ENCODE measurements at places on chromosomes 7 and 10. TPM values are rescaled to one million over a fixed set of nuclear protein-coding genes. Genes with fewer than 3 reads are reported as not detected.

The LRRTM3 gene
- not detected for total RNA-seq

The CAMK2B gene
- not detected for total RNA-seq

The PIK3CG gene
- total RNA-seq = not detected

The STK31 gene
- under 0.01 TPM for total RNA-seq

DNA sequence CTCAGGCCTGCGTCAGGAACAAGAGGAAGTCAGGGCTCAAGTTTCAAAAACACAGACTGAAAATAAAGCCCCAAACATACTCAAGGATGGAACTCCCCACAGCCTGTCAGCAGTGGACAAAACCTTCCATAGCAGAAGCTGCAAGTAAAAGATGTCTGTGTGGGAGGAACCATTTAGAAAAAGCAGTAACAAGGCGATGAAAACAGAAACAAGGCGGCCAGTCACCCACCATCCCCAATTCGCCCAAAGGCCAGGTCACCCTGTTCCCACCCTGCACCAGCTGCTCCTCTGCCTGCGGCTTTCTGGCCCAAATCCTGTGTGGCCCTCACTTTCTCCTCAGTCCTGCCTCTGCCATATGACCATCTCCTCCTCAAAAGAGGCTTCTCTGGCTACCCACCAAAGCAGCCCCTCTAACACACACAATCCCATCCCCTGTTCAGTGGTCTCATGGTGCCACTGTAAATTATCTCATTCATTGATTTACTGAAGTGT is 27.8 kb downstream of the KCNMA1 start:
- H3K4me1 ChIP-seq = peaks cover 14% of the 10 kb centered on the region
- no peak overlapping the region for H3K4me3 ChIP-seq
- H3K36me3 ChIP-seq = no peaks in the 10 kb centered on the region
- no peak for DNase-seq

DNA sequence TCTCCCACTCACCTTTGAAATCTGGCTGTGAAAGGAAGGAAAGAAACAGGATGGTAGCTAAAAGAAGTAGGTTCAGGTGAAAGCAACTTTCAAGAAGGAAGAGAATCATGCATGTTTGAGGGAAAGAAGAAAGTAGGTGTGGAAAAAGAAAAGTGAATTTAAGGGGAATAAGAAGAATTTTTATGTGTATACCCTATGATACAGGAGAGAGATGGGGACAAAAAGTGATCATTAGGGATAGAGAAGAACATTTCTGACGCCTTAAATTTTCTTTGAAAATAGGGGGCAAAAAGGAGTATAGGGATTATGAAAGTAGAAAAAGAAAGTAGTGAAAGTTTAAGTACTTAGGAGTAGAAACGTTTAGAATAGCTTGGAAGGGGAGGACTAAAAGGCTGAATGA is 15.2 kb downstream of the KRIT1 start:
- no peaks in the 10 kb centered on the region for H3K27me3 ChIP-seq
- no peak for DNase-seq
- peaks cover 55% of the 10 kb centered on the region for H3K36me3 ChIP-seq

DNA sequence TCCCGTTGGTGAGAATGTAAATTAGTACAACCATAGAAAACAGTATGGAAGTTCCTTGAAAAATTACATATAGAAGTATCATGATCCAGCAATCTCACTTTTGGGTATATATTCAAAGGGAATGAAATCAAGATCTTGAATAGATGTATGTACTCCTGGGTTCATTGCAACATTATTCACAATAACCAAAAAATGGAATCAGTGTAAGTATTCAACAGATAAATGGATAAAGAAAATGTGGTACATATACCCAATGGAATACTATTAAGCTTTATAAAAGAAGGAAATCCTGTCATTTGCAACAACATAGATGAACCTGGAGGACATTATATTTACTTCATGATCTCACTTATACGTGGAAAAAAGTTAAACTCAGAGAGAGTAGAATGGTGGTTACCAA is 86.8 kb downstream of the TRIM24 start:
- H3K27me3 ChIP-seq = no peaks in the 10 kb centered on the region
- no peak overlapping the region for H3K27ac ChIP-seq
- no peaks in the 10 kb centered on the region for H3K4me1 ChIP-seq
- no peak for DNase-seq
- H3K4me3 ChIP-seq = no peak overlapping the region
- peaks cover 6% of the 10 kb centered on the region for H3K36me3 ChIP-seq

- H3K27ac ChIP-seq = no peak overlapping the region
- no peak overlapping the region for H3K4me3 ChIP-seq
- DNase-seq = no peak
- H3K4me1 ChIP-seq = no peaks in the 10 kb centered on the region
- H3K27me3 ChIP-seq = no peaks in the 10 kb centered on the region
Observed at GRCh38 chr10:123552760-123553554, 113.2 kb upstream of the GPR26 start.

DNA sequence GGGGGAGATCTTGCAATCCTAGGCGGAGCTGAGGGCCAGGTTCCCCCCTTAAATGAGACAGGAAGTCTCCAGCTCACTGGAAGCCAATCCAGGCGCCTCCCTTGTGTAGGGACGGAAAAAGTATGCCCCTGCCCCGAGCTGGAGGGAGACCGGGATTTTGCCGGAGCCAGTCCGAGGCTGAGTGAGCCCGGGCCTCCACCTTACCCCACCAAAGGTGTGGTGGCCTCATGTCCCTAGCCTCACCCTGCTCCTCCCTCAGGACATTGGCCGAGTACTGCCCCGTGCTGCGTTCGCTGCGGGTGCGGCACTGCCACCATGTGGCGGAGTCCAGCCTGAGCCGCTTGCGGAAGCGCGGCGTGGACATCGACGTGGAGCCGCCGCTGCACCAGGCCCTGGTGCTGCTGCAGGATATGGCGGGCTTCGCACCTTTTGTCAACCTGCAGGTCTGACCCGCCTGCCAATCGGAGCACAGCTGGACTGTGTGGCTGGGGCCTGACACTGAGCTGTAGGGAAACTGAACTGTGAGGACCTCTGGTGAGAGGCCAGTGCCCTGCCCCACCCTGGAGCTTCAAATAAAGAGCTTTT is 2.0 kb downstream of the FBXL15 start:
- H3K27ac ChIP-seq = no peak overlapping the region
- H3K4me1 ChIP-seq = peaks cover 29% of the 10 kb centered on the region
- H3K36me3 ChIP-seq = peaks cover 10% of the 10 kb centered on the region
- peaks cover 12% of the 10 kb centered on the region for H3K27me3 ChIP-seq

DNA sequence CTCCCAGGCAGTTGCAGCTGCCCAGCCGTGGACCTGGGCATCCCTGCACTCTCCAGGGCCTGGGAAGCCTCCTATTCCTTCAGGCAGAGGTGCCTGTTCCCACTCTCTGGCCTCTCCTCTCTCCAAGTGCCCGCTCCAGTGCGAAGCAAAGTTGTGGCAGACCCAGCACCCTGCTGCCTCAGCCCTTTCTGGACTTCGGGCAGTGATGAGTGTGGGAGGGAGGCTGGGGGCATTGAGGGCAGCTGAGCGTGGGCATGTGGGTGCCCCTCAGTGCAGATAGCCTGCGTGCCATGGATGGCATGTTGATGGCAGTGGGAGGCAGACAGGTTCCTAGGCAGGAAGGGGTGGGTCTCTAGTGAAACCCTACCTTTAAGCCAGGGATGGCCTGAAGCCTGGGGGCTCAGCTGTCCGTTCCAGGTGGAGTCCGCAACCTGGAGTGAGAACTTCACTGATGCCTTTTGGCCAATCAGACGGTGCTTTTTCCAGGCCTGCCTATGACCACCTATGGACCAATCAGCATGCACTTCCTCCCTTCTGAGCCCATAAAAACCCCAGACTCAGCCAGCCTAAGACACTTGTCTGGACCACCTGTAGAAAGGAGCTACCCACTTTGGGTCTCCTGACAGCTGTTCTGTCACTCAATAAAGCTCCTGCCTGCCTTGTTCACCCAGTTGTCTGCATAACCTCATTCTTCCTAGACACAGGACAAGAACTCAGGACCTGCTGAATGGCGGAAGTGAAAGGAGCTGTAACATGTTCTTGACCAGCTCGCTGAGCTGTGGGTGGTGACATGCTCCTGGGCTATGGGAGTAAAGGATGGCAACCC is 26.1 kb downstream of the SVIL start:
- H3K27ac ChIP-seq = no peak overlapping the region
- no peak overlapping the region for H3K4me3 ChIP-seq
- DNase-seq = no peak
- peaks cover 3% of the 10 kb centered on the region for H3K4me1 ChIP-seq
- H3K27me3 ChIP-seq = no peaks in the 10 kb centered on the region

DNA sequence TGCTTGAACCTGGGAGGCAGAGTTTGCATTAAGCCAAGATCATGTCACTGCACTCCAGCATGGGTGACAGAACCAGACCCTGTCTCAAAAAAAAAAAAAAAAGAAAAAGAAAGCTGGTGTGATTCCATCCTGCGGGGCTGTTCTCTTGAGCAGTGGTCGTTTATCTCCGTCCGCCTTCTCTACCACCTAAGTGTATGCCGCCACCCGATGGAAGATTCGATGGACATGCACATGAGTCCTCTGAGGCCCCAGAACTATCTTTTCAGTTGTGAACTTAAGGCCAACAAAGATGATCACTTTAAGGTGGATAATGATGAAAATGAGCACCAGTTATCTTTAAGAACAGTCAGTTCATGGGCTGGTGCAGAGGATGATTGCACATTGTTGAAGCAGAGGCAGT is 65.7 kb downstream of the ABRAXAS2 start:
- no peaks in the 10 kb centered on the region for H3K27me3 ChIP-seq
- no peak for DNase-seq

DNA sequence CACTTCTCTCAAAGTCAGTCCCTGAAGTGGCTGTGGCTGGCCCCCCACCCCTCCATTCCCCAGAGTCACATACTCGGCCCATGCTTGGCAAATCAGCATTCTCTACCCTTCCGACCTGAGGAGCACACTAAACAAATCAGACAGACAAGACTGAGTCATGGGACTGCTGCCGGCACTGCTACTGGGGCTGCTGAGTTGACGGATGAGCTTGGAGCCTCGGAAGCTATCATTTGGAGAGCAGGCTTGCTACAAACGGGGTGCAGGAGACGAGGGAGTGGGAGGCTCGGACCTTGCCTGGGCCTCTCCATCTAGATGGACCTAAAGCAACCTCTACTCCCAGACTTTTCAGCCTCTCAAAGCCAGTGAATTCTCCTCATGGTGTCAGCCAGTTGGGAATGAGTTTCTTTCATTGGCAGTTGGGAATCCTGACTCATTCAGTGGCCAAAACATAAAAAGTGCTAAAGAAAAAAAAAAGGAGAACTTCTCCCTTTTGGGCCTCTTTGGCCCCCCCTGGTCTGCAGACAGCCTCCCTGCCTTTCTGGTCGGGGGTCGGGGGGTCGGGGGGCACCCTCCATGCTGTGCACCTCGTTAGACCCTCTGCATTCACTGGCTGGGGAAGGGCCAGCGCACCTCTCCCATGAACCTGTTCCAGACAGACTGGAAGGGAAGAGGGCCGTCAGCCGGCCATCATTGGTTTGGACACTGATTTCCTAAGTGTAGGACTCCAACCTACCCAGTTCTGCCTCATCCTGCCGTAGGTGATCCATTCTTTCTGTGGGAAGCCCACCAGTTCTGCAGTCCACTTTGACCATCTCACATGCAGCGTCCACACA is 52.3 kb upstream of the COL13A1 start:
- peak; percentile 87 for DNase-seq
- H3K36me3 ChIP-seq = no peaks in the 10 kb centered on the region
- peaks cover 22% of the 10 kb centered on the region for H3K27me3 ChIP-seq
- no peak overlapping the region for H3K4me3 ChIP-seq
- no peak overlapping the region for H3K27ac ChIP-seq

DNA sequence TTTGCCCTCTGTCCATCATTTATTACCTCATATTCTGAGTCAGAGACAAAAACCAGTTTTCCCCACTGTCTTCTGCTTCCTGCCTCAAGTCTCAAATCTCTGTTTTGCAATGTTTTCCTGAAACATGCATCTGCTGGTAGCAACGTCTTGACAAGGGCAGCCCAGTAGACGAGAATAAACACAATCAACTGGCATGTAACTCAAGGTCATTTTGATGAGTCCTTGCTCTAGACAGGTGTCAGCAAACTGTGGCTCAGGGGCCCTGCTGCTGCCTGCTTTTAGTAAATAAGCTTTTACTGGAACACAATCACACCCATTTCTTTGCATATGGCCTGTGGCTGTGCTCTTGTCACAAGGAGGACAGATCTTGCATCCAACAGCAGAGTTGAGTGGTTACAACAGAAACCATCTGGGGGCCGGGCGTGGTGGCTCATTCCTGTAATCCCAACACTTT is 59.8 kb downstream of the ITIH5 start:
- H3K4me1 ChIP-seq = no peaks in the 10 kb centered on the region
- no peak for DNase-seq
- no peaks in the 10 kb centered on the region for H3K36me3 ChIP-seq
- no peaks in the 10 kb centered on the region for H3K27me3 ChIP-seq
- H3K4me3 ChIP-seq = no peak overlapping the region

- no peak overlapping the region for H3K4me3 ChIP-seq
- no peaks in the 10 kb centered on the region for H3K27me3 ChIP-seq
- no peak overlapping the region for H3K27ac ChIP-seq
- H3K36me3 ChIP-seq = no peaks in the 10 kb centered on the region
- H3K4me1 ChIP-seq = no peaks in the 10 kb centered on the region
- DNase-seq = no peak
Observed at GRCh38 chr7:26485367-26485934, 193.8 kb downstream of the SNX10 start.

DNA sequence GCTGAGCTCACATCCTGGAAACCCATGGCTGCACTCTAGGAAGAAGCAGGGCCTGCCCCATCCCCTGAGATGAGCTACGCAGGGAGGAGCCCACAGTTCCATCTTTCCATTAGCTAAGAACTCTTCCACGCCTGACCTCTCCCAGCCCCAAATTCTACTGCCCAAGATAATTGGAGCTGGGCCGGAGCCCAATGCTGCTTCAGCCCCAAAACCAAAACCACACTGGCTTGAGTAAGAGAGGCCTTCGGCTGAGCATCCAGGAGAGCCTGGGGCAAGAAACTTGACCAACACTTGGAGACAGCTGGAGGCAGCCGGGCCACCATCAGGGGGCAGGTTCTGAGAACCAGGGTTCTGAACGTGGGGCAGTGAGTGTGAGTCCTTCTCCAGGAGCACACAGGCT is 116.1 kb upstream of the ZMIZ1 start:
- peak; percentile 95 for DNase-seq
- peaks cover 31% of the 10 kb centered on the region for H3K4me1 ChIP-seq
- H3K4me3 ChIP-seq = no peak overlapping the region

DNA sequence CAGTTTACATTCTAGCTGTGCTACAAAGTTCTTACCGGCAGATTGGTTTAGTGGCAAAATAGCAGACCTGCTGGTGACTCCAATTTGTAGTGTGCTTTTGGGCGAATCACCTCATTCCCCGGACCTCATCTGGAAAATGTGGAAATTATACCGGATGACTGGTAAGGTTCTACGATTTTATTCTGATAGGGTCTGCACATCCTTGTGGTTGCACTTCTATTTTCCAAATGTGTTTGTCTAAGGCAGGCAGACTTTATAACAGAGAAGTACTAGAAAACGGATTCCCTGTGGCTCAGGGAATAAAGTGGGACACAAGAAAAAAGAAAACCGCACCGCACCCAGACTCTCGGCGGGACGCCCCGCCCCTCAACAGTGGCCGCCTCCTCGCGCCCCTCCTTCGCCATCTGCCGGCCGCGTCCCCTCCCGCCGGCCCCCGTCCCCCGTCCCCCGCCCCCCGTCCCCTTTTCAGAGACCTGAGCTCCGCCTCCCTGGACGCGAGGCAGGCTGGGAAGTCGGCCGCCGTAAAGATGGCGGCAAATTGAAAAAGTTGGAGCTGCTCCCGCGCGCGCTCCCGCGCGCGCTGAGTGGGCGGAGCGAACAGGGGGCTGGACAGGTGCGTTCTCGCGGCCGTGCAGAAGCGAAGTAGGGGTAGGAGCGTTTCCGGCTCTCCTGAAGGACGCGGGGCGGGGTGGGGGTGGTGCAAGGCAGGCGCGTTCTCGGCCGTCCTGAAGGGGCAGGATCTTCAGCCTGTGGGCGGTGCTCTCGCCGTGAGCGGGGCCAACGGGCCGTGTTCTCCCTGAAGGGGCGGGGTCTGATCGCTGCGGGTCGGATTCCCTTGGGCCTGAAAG is 532 bp upstream of the CCM2 start:
- H3K27me3 ChIP-seq = no peaks in the 10 kb centered on the region
- H3K27ac ChIP-seq = peak overlapping the region; percentile 59
- peak overlapping the region; percentile 76 for H3K4me3 ChIP-seq
- H3K4me1 ChIP-seq = peaks cover 11% of the 10 kb centered on the region
- DNase-seq = peak; percentile 99
